ENCODE measurements at places on chromosomes 12 and 14.

GRCh38 chr14:39877577-39878190, 445.5 kb upstream of the FBXO33 start:
- DNase-seq: no peak

GRCh38 chr12:114685320-114685781, 1.4 kb upstream of the TBX3 start:
- DNase-seq: no peak

DNA sequence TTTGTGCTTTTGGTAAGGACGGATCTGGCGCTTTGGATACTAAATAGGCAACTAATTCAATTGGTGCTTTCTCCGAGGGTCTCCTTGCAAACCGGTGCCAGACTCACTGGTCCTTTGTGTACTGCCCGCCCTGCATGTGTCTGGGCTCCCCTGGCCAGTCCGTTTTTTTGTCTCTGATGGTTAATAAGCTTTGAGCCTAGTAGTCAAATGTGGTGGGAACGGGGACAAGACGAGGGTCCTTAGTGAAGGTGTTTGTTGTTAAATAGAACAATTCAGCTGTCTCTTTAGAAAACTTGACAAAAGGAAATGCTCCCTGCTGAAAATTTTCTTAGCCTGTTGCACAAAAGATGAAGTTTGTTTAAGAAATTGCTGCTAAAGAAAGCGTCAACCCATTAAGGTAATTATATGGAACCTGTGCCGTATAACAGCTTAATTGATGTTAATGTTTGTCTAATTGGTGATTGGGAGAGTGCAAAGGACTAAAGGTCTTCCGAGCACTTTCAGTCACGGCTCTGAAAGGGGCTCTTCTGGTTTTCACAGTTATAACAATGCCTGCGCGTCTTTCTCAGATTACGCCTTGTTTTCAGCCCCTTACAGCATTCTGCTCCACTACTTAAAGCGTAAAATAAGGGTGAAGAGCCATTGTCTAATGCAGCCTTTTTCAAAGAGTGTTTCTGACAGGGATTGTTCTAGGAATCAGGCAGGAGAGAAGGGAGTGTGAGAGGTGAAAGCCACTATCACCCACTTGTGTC, 537.4 kb downstream of the PRKD1 start:
- DNase-seq: no peak

- no peak for DNase-seq
These were observed 111.8 kb downstream of the KIF26A start for GRCh38 chr14:104250175-104250574.

GRCh38 chr12:33562401-33562800, 122.8 kb upstream of the SYT10 start:
- no peak for DNase-seq

DNA sequence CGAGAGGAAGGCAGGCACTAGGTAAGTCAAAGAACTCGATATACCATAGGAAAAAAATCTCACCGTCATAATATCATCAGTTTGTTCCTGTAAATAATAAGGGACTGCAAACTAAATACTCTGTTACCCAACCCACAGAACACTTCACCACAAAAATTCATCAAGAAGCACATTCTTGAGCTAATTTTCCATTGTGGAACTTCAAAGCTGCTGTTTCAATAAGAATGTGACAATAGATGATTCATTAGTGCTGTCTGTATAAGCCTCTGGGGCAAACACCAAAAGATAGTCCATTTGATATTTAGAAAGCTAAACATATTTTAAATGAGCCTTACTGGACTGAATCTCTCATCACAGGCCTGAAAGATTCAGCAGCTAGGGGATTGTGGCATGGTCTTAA, 219.4 kb downstream of the KSR2 start:
- no peak for DNase-seq

GRCh38 chr14:103562429-103563225, at the start of the genes BAG5 and COA8:
BAG5 (minus strand) TSS chr14:103562657; CDS start chr14:103561164, 1,493 bp downstream.
COA8 (plus strand) TSS chr14:103562960; CDS start chr14:103563002, 42 bp downstream.
- DNase-seq: peak; percentile 92

DNA sequence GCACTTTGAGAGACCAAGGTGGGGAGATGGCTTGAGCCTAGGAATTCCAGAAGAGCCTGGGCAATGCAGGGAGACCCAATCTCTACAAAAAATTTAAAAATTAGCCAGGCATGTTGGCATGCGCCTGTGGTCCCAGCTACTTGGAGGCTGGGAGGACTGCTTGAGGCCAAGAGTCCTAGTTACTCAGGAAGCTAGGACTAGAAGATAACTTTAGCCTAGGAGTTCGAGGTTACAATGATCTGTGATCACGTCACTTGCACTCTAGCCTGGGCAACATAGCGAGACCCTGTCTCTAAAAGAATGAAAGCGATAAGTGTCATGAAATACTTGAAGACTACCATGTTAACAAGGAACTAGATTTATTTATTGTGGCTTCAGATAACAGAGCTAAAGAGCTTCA, 3.5 kb downstream of the ATF7 start:
- no peak for DNase-seq

DNA sequence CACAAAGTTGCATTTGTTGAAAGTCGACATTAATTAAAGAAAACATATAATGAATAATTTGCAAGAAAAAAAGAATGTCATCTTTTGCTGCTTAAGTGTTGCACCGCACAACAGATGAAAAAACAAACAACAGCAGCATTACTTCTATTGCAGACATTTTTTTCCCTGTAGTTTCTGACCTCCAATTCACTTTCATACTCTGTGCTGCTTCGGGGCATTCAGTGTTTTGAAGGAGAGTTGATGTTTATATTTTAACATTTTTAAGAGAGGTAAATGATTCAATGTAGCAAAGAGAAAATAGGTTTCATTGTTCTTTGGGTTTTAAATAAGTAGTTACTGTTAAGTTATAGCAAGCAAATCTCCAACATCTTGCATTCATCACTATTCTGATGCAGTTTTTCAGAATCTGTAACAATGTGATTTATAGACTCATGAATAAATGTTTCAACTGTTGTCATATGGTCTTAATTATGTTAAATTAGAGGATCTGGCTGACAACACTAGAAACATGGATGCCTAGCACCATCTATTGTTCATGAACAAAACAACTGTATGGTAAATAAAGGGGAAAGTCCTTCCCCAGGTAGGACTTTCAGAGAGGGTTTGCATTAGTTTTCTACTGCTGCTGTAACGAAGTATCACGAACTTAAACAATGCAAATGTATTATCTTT, 168.1 kb downstream of the BCAT1 start:
- DNase-seq: no peak

DNA sequence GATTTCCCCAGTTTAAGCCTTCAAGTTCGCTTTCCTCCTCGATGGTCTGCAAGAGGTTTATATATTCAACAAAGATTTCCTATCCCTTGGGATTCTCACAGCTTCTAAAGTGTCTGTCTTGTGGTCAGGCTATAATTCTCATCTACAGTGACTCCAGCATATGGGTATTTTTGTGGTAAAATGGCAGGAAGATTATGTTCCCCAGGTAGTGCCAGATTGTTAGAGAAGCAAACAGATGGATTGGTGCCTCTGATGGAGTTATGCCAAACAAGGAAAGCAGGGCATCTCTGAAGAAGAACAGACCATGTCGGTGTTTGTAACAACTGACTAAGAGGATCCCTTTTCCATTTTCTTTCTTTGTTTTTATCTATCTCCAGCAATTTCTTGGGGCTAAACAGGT, 5.5 kb upstream of the CCDC175 start:
- no peak for DNase-seq

DNA sequence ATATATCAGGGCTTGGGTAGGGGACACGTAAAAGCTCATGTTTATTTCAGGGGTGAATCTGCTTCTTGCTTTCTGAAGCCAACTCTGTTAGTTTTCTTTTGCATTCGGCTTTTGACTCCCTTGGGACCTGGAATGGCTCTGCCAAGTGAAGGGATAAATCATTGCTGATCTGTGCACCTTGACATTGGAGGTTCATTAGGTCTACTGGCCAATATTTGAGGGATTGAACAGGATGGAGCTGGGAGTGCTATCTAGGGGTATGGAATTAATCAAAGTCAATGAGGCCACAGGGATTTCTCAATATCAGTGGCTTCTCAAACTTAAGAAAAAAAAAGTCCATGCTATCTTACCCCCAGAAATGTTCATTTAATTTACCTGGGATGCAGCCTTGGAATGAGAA, 203.5 kb upstream of the RMST start:
- no peak for DNase-seq

GRCh38 chr14:36442824-36443241, 77.2 kb downstream of the NKX2-1 start:
- DNase-seq: no peak

DNA sequence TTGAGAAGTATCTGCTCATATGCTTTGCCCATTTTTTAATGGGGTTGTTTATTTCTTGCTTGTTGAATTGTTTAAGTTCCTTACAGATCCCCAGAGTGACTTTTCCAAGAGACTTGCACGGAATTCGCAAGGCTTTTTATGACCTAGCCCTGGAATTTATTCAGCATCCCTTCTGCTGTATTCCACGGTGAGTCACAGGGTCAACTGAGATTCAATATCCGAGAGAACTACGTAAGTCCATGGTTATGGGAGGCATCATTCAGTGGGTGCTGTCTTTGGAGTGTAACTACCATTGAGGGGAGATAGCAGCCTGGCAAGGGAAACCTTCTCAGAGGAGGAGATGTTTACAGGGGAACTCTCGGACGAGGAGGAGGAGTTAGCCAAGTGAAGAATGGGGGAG, 20.9 kb upstream of the GPRC5A start:
- DNase-seq: no peak

DNA sequence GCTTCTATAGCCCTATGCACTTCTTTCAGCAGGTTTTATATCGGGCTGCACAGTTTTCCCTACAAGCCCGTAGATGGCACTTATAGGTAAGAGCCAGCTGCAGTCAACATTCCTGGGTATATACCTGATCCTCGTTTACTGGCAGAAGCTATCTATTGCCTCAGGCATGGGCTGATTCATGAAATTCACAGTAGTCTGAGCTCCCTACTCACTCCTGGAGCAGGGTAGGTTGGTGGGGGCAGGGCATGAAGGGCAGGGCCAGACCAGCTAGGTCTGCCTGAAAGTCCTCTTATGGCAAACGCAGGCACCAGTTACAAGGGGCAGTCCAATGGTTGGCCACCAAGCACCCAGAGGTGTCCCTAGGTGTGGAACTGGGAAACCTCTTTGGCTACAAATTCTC, 345.8 kb downstream of the RPS29 start:
- DNase-seq: no peak

DNA sequence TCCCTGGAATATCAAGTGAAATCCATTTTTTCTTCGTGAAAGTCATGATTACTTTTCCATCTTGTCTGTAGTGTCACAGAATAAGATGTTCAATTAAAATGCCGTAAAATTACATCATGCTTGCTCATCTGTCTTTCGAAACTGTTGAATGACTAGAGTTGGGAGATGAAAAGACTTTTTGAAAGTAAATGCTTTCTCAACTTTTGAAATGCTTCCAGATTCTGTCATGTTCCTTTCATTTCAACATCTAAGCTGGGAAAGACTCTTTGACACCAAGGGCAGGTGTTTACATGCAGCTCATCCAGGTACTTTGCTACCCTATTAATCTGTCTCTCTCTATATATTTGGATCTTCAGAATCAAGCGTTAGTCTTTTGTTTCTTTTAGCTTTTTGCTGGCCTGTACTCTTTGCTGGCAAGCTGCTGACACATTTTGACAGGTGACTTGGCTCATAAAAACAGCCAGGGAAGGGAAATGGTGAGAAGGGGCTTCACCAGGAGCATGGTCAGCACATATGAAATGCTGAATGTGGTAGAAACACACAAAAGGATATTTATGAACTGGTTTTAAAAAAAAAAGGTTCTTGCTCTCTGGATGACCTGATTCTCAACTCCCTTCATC, 77.0 kb upstream of the METAP2 start:
- no peak for DNase-seq

GRCh38 chr12:124233041-124233796, 61.7 kb upstream of the RFLNA start:
- DNase-seq: no peak

- DNase-seq: no peak
These were observed 424.4 kb downstream of the DAD1 start for GRCh38 chr14:22164616-22165015.
